Activated CD4-positive, alpha-beta T cell treated with anti-CD3 and anti-CD28 coated beads, Interleukin-2, amount 50 U/mL, for 48 hours (primary cell): ENCODE measurements at places on chromosomes 1 and 21.

DNA sequence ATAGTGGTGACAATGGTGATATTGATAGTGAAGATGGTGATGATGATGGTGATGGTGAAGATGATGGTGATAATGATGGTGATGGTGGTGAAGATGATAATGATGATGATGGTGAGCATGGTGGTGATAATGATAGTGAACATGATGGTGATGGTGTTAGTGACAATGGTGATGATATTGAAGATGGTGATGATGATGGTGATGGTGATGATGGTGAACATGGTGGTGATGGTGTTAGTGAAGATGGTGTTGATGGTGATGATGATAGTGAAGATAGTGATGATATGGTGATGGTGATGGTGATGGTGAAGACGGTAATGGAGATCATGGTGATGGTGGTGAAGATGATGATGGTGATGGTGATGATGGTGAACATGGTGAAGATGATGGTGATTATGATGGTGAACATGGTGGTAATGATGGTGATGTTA is 259.2 kb downstream of the MATN1 start:
- DNase-seq, result no peak

DNA sequence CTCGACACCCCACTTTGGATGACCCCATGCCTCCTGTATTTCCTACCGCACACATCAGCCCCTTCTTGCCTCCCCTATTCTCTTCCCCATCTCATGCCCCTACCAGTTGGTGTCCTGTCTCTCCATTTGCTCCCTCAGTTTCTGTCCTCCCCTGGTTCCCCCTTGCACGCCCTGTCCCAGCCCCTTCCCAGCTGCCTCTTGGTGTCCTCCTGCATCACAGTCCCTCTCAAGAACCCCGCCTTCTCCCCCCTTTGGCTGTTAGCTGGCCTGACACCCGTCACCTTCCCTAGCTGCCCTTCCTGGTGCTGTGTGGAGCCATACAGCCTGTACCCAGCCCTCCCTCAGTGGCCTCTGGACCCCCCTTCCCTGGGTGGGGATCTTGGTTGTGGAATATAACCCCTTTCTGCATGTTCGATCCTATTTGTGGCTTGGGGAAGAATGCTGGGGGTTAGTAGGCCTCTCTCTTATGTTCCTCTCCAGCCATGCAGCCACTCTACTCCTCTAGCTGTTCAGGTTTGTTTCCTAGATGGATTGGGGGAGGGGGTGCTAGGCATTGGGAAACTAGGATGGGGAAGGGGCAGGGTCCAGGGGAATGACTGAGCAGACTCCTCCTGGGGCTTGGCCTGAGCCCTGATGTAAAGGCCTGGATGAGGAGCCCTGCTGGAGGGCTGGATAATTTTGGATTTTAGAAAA is 41.4 kb upstream of the NFASC start:
- DNase-seq, result no peak

DNA sequence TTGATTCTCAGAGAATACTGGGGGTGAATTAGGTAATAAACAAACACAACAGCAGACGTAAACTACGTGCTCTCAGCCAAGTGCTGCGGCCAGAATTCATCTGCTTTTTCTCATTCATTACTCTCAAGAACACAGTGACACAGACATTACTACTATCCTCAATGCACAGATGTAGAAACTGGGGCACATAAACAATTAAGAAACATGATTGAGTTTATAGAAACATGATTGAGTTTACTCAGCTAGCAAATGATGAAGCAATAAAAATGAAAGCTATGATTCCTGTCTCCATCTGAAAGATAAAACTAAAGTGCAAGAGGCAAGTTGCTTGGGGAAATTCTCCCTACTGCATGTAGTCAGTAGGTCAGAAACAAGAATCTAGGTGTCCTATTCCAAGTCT is 140.5 kb downstream of the IFI44 start:
- no peak for DNase-seq

DNA sequence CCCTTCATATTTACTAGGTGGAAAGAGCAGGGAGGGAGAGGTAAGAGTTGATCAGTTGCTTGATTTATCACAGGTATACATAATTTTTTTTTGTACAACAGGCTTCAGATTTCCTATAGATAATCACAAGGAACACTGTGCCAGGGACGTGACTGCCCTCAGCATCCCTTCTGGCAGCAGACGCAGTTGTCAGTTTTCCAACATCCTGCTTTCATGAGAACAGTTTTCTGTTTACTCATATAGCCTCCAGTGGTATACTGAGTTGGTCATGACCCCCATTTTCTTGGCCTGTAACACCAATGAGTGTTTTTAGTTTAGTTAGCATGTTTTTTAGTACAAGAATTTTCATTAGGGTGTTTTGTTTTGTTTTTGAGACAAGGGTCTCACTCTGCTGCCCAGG is 37.9 kb upstream of the PTPRF start:
- no peak for DNase-seq

DNA sequence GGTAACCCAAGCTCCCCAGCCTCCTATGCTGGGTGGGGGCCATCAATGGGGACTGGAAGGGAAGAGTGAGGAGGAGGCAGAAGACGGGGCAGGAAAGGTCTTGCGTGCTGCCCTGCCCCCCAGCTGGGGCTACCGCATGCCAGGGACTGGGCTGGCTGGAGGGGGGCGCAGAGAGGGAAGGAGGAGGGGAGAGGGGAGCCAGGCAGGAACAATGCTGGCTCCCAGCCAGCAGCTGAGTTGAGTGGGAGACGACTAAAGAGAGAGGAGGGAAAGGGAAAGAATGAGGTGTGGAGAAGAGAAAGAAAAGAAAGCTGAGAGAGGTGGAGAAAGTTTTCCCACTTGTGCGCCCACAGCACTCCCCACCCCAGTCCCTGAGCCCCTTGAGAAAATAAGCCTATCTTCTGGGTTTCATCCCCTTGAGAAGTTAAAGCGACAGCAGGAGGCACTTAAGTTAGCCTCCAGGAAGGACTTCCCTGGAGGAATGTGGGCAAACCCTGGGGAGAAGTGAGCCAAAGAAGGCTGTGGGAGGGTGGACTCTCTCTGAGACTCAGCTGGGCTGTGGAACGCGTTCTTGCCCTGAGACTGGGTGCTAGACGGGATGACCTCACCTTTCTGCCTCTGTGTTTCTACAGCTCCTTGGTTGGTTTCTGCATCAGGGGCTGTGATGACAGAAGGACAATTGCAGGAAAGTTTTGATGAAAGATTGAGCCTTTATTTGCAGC is 12.9 kb upstream of the NES start:
- DNase-seq, result no peak

- no peak for DNase-seq
These were observed 2.0 kb downstream of the XKR8 start for GRCh38 chr1:27961646-27962221.

- no peak for DNase-seq
These were observed 257.8 kb upstream of the HOOK1 start for GRCh38 chr1:59556802-59557548.

DNA sequence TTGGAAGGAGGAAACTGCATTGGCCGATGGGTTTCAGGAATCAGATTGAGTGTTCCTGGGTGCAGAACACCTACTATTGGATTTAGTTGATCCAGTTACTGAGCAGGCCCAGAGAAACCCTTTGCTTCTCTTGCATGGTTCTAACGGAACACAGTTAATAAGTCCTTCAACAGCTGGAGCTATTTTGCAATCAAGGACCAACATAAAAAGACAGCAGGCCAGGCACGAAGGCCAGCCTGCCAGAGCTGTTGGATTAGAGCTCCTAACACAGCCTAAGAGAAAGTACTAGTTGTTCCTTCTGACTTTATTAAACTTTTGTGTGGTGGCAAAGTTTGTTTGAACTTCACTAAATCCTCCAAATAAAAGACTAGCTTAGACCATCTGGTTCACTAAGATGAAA is 148.0 kb upstream of the LMO4 start:
- no peak for DNase-seq

DNA sequence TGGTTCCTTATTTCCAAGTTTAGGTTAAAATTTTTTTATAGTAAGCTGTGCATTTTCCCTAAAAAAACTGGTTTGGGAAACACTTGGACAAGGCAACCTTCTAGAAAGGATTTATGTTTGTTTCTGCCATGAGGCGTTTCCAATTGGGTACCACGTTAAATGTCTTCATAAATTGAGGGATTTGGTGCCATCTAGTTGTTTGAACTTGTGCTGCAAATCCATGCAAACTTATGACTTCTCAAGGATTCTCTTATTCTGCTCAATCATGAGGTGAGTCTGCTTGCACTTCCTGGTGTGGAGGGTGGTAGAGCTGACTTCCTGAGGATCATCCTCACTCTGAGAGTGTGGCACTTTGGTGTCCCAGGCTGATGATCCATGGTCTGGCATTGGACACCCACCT is 123.3 kb downstream of the PCNX2 start:
- DNase-seq, result no peak

DNA sequence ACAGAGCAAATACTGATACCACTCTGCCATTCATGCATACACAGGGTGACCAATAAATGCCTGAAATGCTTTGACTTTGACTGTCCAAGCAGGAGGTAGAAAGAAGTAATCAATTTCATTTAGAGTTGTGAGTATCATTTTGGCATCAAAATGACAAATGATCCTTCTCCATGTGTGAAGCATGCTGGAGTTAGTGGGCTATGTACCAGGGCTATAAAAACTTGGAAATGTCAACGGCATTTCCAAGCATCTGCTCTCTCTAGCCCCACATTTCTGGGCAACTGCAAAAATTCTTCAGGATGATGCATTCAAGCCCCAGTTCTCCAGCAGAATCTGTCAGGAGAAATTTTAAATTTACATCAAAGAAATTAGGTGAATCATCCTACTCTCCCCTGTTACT is 208.4 kb upstream of the PTBP2 start:
- DNase-seq, result no peak

- DNase-seq, result no peak
These were observed 50.4 kb upstream of the A3GALT2 start for GRCh38 chr1:33371334-33371733.

DNA sequence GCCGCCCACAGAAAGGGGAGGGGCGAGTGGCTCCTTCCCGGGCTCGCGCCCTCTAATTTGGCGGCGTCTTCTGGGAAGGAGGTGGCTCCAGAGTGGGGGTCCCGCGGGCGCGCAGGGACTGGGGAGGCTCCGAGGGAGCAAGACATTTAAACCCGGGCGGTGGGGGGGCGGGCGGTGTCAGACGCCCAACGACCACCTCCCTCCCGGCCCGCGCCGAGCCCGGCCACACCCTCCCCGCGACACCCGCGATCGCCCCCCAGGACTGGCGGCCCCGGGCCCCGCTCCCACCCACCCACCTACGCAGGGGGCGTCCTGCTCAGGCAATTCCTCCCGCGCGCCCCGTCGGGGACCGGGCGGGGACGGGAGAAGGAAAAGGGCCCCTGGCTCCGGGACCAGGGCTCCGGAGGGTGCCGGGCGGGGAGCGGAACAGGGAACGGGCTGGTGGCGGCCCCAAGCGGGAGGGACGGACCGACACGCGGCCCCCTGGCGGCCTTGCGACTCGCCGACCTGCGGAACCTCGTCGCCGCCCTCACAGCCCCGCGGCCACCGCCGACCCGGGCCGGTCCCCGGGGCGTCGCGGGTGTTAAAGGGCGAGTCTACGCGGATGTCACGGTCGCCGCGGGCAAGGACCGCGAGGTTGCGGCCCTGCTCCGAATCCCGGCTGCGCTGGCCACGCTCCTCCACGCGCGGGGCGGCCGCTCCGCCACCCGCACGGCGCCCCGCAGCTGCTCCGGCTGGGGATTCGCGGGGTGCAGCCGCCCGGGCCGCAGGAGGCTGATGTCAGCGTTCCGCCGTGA is 94.0 kb upstream of the FMN2 start:
- peak; percentile 5 for DNase-seq
